HuH-7 (cell line): ENCODE measurements at places on chromosomes 13 and 19.
A peak's percentile ranks its signal among the peaks of the same experiment; 100 is the strongest.

DNA sequence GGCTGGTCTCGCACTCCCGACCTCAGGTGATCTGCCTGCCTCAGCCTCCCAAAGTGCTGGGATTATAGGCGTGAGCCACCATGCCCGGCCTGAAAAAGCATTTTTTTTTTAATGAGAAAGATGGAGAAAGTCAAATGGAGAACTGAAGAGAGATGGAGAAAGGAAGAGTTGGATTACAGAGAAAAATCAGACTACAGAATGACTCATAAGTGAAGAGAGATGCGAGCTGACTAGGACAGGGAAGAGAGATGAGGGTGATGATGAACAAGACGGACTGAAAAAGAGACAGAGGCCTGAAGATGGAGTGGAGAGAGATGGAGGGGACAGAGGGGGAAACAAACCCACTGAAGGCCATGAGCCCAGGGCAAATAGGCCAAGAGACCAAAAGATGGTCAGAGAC lies 1.5 kb downstream of the DHX34 start:
- DNase-seq = no peak

DNA sequence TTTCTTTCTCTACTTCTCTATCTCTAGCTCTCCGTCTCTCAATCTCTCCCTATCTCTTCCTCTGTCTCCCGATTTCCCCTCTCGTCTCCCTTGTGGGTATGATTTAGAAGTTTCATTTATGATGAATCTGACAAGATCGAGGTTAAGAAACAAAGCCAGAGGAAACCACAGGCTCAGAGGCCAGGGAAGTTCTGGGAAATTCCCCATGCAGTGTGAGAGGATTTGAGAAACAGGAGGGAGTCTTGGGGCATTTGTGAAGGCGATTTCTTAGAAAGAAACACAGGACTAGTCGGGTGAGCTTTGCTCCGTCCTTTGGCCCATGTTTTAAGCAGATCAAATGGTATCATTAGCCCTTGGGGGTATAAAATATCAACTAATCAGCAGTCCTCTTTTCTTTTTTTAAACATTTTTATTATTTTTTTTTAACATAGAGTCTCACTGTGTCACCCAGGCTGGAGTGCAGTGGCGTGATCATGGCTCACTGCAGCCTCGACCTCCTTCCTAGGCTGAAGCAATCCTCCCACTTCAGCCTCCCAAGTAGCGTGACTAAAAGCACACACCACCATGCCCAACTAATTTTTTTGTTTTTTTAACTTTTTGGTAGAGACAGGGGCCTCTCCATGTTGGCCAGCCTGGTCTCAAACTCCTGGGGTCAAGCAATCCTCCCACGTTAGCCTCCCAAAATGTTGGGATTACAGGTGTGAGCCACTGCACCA lies 25.8 kb downstream of the TNFSF9 start:
- no peak for DNase-seq

DNA sequence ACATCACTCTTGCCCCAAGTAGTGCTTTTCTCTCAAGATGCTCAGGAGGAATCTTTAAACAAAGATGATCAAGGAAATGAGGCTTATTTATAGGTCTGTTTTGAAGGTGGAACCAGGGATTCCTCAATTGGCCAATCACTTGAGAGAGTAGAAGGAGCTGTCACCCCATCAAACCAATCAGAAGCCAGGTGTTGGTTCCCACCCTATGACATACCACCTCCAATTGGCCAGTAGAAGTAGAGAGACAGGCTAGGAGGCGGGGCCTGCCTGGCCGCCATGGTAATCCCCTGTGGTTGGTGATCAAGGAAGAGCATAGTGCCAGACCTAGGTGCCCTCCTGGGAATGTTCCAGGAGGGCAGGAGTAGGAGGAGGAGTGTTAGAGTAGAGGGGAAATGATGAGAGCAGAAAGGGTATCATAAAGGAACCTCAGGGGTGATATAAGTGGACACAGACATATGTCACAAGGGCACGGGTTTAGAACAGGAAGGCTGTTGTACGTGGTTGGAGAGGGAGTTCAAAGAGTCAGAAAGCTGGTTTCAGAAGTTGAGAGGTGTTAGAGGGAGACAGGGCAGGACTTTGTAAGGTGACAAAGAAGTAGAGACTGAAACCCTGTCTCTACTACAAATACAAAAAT lies 10.5 kb downstream of the PMIS2 start:
- DNase-seq = no peak

GRCh38 chr13:45826731-45827130 lies 24.8 kb downstream of the SIAH3 start:
- no peak for DNase-seq

DNA sequence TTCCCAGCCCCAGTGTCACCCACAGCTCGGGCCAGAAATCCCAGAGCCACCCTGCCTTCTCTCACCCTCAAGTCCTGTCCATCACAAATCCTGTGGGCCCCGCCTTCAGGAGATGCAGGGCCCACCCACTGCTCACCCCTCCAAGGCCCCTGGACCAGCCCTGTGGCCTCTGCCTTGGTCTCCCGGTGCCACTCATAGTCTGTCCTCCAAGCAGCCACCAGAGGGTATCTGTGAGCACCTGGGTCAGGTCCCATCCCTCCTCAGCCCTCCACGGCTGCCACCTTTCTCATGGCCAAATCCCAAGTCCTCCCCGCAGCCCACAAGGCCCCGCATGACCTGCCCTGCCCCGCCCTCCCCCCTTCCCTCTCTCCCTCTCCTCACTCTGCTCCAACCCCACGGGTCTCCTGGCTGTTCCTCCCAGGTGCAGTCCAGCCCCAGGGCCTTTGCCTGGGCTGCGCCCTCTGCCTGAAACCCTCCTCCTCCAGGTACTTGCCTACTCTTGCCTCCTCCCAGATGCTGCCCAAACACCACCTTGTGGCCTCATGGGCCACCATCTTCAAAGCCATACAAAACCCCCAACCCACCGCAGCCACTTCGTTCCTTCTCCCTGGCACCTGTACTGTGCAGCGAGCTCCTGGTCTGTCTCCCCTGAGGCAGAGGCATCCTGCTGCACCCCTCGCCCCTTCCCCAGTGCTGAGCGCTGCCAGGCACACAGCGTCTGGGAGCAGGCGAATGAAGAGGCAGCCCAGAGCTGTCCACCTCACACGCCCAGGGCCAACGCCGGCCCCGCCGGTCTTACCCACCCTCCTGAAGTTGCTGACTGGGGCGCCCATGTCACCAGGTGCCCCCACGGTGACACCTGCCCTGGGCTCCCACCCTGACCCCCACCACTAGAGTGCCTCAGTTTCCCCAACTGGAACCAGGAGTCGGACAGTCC lies 13.2 kb upstream of the UQCR11 start:
- DNase-seq = peak; percentile 85

DNA sequence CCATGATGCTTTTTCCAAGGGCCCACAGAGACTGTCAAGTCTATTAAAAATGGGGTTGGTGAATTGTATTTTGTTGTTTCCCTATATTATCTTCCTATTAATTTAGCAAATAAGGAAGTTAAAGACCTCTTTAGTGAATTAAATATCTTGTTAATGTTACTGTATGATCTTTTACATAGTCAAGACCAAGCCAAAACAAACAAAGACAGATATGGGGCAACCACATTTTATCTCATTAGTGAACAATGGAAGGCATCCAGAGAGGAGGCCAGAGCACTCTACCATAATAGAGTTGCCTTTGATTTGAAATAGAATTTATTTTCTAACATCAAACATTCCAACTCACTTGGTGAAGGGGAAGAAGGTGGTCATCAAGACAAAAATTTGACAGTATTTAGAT lies 169.4 kb downstream of the B3GLCT start:
- DNase-seq = no peak

DNA sequence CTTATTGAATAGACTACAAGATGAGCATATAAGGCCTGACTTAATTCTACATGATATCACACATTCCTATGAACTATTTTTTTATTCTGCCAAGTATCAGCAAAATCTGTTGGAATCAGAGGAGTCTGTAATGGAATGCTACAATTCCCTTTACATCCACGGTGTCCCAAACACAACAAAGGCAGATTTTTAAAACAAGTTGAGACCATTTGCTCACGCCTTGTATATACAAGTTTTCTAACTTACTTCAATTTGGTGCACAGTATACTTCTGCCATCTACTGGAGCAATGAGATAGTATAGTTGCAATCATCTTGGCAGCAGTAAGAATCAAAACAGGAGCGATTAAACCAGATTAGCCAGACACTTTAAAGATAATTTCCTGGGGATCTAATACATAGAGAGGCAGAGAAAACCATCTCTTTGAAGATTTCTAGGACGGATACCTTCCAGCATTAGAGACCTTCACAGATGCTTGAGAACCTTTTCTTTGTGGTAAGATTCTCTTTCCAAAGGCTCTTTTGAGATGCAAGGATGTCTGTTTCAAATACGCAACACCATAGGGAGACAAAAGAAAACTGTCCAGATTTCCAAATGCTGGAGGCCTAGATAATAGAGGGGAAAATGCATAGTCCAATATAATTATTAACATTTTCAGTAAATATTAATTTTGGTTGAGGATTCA lies 302.0 kb upstream of the MIR17HG start:
- DNase-seq = peak; percentile 3

DNA sequence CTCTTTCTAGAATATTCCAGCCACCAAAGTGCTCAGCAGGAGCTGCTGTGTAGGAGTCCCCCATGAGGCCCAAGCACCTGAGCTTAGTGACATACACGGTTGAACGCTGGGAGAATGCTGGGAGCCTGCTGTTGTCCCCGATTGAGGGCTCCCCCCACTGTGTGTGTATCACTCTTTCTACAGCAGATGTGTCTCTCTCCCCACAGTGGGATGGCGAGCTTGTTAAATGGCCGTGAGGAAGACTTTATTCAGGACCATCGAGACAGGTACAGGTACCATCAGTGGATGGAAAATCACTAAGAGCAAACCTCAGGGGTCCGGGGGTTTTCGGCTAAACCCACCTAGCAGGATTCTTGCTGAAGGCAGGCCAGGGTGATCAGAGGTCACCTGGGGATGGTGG lies 22.7 kb downstream of the EPN1 start:
- DNase-seq = no peak

GRCh38 chr13:100491164-100491842 lies 97.3 kb downstream of the GGACT start:
- DNase-seq = no peak

DNA sequence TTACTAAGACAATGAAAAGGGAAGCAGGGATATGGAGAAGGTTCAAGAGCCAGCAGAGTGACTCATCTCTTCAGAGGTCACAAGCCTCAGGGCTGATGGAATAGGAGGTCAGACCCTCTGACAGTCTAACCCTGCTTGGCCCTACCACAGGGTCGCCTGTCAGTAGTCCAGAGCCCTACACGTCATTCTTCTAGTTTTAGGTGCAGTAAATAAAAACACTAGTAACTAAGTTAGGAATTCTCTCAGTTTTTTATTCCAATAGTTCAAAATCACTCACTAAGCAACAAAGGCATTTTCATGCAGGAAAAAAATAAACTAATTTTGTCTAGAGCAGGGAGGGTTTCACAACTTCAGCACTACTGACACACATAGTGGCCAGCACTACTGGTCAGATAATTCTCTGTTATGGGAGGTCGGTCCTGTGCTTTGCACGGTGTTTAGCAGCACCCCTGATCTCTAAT lies 27.2 kb downstream of the FOXO1 start:
- no peak for DNase-seq

DNA sequence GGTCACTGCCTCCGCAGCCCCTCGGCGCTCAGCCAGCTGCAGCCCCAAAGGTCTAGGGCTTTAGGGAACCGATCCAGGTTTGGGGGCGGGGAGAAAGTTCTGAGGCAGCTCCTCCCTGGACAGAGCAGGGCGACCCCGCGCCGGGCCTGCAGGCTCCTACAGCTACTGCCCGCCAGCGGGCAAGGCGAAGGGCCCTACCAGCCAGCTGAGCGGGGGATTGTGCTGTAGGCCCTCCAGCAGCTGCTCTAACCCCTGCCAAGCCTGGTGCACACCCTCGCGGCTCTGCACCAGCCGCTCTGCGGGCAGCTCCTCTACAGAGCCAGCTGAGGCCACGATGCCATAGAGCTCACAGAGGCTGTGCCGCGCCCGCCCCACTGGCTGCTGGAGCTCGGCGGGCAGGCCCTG lies 14.0 kb downstream of the PLIN4 start:
- DNase-seq = no peak

DNA sequence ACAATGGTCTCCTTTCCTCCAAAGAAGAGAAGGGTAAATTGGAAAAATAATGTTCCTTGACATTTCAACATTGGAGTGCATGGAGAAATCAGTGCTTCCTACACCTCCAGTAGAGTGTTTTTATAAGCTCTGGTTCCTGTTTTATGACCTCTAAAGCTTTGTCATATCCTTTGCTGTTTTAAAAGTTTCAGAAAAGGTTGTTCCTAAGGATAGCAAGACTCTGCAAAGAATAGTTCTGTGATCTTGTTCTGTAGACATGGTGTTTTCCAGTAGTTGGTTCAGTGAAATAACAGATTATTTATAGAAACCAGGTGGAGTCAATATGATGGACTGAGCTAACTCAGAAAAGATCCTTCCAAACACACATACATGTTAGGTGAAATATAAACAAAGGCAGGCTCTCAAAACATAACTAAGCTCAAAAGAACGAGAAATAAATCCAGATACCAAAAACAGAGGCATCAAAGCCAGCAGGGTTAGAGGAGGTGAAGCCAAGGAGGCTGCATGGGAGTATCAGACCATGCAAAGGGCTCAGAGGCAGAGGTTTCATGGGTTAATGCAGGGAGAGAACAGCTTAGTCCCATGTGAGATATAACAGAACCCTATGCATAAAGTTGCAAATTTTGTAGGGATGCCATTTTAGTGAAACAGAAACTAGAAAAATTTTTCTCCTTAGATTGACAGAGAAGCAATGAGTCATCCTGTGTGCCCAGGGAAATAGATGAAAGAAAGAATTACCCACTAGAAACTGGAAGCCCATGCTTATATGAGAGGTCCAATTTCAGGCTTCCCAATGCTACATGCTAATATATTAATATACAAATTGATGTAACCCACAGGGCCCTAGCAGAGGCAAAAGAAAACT lies 44.3 kb downstream of the SHISA2 start:
- DNase-seq = no peak

DNA sequence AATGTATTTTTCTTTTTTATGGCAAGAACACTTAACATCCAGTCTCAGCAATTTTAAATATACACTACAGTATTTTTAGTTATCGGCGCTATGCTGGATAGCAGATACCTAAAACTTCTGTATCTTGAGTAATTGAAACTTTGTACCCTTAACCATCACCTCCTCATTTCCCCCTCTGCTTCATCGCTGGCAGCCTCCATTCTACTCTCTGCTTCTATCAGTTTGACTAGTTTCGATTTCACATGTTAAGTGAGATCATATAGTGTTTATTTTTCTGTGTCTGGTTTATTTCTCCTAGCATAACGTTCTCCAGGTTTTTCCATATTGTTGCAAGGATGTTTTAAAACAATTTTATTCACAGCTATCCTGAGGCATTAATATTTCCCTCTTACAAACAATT lies 340.8 kb upstream of the SLC10A2 start:
- no peak for DNase-seq

DNA sequence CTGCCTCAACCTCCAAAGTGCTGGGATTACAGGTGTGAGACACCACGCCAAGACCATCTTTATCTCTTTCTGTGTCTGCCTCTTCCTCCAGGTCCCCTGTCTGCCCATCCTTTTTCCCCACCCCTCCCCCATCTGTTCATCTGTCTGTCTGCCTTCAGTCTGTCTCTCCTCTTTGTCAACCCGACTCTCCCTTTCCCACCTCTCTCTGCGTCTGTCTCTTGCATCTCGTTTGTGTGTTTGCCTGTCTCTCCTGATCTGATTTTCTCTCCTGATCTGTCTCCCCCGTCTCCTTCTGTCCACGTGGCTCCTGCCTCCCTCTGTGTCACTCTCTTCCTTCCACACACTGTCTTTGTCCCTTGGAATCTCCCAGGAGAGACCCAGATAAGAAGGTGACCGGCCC lies 10.0 kb downstream of the VASP start:
- DNase-seq = no peak
